BE2C (cell line): ENCODE measurements at places on chromosomes 4 and X.

DNA sequence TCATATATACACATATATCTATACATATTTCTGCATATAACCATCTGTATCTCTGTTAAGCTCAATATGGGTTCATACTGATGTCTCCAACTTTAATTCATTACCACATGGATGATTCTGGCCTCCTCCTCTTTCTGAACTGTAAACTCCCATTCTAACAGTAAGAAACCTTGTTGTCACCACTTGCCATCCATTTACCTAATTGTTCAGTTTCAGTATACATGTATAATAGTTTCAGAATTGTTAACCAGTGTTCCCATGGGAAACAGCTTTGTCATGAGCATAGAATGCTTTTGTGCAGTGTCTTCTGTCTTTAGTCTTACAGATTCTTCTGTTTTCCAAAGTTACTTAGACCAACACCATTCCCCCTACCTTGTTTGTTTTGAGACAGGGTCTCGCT lies 35.9 kb downstream of the SLC9A6 start:
- DNase-seq: no peak

- no peak for DNase-seq
Measured at GRCh38 chrX:136397001-136397400, 90.7 kb upstream of the BRS3 start.

GRCh38 chr4:133910165-133910564 lies 291.4 kb downstream of the PABPC4L start:
- no peak for DNase-seq

- DNase-seq: no peak
Measured at GRCh38 chr4:76624931-76625715, 190.1 kb downstream of the SHROOM3 start.

DNA sequence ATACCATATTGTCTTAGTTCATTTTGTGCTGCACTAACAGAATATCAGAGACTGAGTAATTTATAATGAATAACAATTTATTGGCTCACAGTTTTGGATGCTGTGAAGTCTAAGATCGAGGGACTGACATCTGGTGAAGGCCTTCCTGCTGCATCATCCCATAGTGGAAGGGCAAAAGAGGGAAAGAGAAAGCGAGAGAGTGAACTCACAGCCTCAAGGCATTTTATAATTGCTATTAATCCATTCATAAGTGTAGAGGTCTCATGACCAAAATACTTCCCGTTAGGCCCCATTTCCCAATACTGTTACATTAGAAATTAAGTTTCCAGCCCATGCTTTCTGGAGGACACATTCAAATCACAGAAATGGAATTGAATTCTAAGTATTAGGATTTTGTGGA lies 554.4 kb downstream of the TRAM1L1 start:
- no peak for DNase-seq
